ENCODE measurements at places on chromosomes 4 and X.

DNA sequence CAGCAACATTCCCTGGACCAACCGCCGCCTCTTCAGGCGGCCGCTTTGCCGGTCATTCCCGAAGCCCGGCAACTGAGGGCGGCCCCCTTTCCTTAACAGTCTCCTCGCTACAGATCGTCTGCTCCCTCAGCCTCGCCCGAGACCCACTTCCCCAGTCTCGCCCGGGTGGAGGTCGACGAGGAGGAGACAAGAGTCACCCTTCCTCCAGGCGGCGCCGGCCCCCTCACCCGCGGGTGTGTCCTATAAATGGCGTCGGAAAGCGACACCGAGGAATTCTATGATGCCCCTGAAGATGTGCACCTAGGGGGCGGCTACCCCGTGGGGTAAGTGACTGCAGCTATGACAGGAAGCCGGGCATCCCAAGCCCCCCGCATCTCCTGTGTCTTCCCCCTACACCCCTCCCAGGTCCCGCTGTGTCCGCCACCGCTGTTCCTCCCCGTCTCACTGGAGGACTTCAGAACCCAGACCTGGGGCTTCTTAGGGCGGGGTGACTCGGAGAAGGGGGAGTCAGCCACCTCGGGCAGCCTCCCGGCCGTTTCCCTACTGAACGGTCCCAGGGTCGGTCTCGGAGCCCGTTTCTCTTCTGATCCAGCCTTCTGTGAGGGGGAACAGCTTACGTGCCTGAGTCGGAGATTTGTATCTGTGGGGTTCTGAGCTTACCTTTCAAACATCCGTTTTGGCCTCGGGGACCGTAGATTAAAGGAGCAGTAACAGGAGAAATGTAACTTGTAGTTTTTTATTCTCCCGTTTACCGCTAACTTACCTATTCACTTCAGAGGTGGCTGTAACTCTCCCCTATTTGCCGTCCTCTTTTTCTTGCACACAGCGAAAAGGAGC, 570 bp downstream of the WDR44 start:
- DNase-seq: peak; percentile 54

DNA sequence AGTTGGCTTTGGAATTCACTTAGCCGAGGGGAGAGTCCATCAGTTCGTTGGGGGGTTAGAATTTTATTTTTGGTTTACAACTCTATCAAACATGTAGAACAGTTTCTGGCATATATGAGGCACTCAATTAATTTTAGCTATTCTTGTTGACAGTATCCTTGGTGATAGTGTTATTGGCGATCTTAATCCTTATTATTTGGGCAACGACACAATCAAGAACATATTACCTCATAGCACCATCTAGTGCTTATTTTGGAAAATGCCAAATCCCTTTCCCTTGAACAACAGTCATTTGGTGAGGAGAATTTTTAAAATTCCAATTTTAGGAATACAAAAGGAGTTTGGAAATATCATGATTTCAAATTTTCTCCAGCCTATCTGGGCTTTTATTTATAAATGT, 17.9 kb upstream of the PGRMC1 start:
- no peak for DNase-seq

DNA sequence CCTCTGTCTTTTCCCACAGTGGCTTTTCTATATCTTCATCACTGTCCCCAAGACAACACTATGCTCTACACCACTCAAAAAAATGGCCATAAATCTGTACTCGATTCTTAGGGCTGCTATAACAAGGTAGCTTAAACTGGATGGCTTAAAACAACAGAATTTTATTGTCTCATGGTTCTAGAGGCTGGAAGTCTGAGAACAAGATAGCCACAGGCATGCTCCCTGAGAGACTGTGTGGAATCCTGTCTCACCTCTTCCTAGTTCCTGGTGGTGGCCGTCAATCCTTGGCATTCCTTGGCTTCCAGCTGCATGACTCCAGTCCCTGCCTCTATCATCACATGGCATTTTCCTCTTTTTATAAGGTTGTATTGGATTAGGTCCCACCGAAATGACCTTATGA, 70.7 kb upstream of the DCLK2 start:
- DNase-seq: no peak

GRCh38 chrX:39249999-39250398, 448.7 kb downstream of the MID1IP1 start:
- DNase-seq: no peak

DNA sequence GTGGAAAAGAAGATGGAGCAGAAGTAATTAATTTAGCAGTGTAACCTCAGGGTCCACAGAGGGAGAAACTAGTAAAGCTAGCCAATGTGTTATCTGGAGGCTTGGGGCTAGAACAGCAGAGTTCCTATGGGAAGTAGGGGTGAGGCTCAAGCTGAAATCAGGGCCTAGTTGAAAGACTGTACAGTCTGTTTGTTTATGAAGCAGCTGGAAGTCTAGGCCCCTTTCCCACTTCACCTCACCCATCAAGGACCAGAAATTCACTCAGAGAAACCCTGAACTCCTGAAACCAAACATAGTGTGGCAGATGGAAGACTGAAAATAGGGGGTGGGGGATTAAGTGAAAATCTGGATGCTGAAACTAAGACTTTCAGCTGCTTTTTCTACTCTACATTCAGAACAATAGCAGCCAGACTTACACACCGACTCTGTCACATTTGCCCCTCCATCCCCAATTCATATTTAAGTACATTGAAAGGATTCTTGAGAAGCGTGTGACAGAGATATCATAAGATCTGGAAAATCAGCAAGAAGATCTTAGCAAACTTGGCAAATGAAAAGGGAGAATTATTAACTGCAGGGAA, 32.6 kb upstream of the FAM241A start:
- no peak for DNase-seq

DNA sequence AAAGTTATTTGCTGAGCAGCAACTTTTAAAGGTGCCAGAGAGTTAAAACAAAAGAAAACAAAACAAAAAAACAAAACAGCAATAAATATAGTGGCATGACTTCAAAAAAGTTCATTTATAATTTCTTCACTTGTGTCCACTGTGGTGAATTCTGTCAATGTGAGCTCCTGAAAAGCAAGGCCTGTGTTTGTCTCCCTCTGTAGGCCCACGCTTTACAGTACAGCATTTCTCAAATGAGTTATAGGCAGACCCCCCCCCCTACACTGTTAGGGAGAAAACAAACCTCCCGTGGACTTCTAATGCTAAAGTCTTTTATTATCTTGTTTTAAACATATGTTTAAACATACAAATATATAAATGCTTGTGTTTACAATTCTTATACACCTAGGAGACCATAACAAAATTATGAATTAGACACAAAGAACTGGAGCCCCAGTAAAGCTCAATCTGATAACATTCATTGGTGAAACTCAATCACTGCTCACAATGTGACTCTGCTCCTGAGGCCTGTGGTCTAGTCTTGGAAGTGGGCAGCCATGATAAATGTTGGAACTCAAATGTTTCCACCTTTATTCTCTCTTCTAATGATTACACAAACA, 47.0 kb upstream of the SCOC start:
- DNase-seq: no peak

- DNase-seq: no peak
Observed at GRCh38 chrX:9196961-9197640, 163.2 kb upstream of the FAM9B start.

GRCh38 chrX:109635146-109635545, 10.2 kb upstream of the KCNE5 start:
- DNase-seq: no peak

- DNase-seq: no peak
Observed at GRCh38 chr4:101850698-101851097, 60.2 kb downstream of the BANK1 start.

GRCh38 chr4:55635741-55636655, at the start of gene NMU:
TSS of gene NMU (minus strand) at chr4:55636298. CDS start at chr4:55636192, 106 bp downstream.
- no peak for DNase-seq

GRCh38 chr4:137738375-137738990, 206.2 kb upstream of the PCDH18 start:
- DNase-seq: no peak

GRCh38 chr4:139660568-139661043, 5.0 kb upstream of the MGST2 start:
- no peak for DNase-seq

- DNase-seq: no peak
Observed at GRCh38 chr4:119746951-119747350, 118.3 kb upstream of the PDE5A start.

GRCh38 chrX:134600714-134601113, 57.6 kb downstream of the PLAC1 start:
- no peak for DNase-seq

- DNase-seq: no peak
Observed at GRCh38 chr4:172895699-172896098, 272.9 kb upstream of the GALNT7 start.

DNA sequence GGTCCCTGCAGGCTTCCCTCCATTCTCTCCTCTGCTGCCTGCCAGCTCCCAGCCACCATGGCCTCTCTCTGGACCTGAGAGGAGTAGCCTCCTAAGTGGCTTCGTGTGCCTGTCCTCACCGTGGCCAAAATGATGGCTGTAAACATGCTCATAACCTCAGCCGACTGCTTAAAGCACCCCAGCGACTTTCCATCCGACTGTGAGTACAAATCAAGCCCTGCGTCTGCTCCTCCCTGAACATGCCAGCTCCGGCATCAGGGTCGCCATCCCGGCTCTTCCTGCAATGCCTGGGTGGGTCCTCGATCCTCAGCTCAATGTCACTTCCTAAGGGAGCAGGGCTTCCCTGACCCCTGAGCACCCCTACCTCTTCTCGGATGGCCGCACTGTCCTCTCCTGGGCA, 3.3 kb upstream of the SORCS2 start:
- peak; percentile 27 for DNase-seq

All from ureter (tissue), 1 donor.